ENCODE measurements at places on chromosomes 12 and 14.

DNA sequence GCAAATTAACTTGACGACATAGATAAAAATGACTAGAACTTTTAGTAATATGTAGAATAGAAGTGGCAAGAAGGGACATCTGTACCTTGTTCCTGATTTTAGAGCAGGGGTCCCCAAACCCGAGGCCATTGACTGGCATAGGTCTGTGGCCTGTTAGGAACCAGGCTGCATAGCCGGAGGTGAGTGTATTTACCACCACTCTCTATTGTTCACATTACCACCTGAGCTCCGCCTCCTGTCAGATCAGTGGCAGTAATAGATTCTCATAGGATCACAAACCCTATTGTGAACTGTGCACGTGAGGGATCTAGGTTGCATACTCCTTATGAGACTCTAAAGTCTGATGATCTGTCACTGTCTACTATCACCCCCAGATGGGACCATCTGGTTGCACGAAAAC lies 113.6 kb upstream of the AVPR1A start:
- DNase-seq, result no peak

GRCh38 chr12:93568091-93568490 lies 4.4 kb upstream of the SOCS2 start:
- no peak for DNase-seq

- no peak for DNase-seq
Observed at GRCh38 chr14:104315625-104316024, 177.2 kb downstream of the KIF26A start.

DNA sequence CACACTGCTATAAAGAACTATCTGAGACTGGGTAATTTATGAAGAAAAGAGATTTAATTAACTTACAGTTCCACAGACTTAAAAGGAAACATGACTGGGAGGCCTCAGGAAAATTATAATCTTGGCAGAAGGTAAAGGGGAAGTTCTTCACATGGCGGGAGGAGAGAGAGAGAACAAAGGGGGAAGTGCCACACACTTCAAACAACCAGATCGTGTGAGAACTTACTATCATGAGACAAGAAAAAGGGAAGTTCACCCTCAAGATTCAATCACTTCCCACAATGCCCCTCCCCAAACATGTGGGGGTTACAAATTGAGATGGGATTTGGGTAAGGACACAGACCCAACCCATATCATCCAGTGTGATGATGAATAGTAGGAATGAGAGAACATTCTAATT lies 366.5 kb downstream of the LRFN5 start:
- DNase-seq, result no peak

- no peak for DNase-seq
Observed at GRCh38 chr12:25434515-25434914, 118.6 kb downstream of the LMNTD1 start.

GRCh38 chr12:125287155-125287847 lies 222.1 kb downstream of the AACS start:
- DNase-seq, result no peak

DNA sequence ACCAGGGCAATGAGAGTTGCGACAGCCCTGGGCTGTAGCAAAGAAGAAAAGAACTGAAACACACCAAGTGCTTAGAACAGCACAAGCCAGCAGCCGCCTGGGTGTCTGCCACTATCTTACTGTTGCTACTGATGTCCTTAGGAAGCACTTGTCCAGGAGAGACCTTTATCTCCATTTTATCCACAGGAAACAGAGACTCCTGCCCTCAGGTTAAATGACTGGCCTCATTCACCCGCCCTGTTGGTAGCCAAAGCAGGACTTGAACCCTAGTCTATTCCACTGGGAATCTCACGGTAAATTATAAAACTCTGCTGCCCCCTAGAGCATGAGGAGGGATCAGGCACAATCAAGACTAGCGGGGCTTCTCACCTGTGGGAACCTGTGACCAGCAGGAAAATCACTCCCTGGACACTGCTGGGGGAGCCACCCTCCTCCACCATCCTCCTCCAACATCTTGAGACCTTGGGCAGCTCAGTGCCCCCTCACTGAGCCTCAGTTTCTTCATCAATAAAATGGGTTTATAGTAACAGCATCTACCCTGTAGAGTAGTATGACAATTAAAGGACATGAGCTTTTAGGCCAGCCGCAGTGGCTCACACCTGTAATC lies 20.5 kb upstream of the TESC start:
- DNase-seq, result peak; percentile 23

DNA sequence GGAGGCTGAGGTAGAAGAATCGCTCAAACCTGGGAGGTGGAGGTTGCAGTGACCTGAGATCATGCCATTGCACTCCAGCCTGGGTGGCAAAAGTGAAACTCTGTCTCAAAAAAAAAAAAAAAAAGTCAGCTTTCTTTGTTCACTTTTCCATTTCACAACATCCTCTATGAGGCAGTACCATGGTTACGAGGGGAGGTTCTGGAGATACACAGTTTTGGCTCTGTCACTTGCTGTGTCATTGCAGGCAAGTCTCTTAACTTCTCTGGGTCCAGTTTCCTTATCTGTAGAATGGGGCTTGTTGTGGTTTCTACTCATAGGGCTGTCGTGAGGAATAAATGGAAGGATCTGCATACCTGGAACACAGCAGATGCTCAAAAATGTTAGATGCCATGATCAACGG lies 75.6 kb upstream of the SLC24A4 start:
- no peak for DNase-seq

DNA sequence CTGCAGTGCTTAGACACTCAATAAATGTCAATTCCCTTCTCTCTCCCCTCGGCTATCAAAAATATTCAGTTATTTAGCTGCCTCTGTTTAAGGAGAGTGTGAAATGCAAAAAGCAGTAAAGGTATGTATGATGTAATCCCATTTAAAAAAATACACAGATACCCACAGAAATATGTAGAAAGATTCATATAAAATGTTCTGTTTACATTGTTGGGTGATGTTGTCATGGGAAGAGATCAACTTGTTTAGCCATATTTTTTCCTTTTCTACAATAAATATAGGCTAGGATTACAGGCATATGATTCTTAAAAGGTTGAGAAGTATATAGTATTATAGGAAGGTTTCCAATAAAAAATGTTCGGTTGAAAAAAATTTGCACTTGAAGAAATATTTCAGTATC lies 7.8 kb downstream of the PPP2R3C start:
- no peak for DNase-seq

DNA sequence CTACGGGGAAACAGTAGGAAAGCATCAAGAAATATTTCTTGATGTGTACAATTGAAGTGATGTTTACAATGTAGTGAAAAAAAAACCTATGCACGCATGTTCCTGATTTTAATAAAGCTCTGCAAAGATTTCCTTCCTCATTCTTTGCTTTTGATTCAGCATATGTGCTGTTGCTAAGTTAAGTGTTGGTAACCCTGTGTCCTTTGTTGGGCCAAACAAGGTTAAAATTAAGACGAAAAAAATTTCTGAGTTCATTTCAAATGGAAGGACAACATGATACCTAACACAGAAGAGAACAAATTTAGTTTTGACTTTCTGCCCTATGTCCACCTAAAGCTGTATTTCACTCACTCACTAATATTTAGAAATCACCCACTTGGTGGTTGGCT lies 62.8 kb downstream of the PPP2R5C start:
- no peak for DNase-seq

Measured in stimulated activated CD4-positive, alpha-beta T cell treated with anti-CD3 and anti-CD28 coated beads, TNF-alpha, amount 100 ng/mL, for 24 hours (primary cell).